ENCODE measurements at places on chromosomes 2 and 18.

- DNase-seq, result no peak
Observed at GRCh38 chr18:59268721-59269562, 4.3 kb downstream of the RAX start.

GRCh38 chr2:100198461-100199230, 56.3 kb upstream of the AFF3 start:
- no peak for DNase-seq

DNA sequence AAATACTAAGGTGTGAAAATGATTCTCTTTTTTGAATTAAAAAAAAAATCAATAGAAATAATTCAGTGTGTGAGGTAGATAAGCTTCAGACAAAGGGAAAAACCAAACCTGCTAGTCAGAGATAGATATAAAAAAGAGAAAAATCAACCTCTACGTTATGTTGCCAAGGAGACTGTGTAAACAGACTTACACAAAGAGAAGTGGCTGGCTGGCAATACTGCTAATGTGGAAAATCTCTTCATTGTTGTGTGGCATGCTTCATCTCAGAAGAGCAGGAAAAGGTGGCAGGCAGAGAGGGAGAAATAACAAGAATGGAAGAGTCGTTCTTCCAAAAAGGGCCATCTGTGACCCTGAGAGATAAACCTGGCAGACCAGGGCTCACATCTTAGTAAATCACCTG, 200.8 kb downstream of the SLC8A1 start:
- DNase-seq, result no peak

- no peak for DNase-seq
Observed at GRCh38 chr2:123528996-123529707, 495.9 kb upstream of the CNTNAP5 start.

DNA sequence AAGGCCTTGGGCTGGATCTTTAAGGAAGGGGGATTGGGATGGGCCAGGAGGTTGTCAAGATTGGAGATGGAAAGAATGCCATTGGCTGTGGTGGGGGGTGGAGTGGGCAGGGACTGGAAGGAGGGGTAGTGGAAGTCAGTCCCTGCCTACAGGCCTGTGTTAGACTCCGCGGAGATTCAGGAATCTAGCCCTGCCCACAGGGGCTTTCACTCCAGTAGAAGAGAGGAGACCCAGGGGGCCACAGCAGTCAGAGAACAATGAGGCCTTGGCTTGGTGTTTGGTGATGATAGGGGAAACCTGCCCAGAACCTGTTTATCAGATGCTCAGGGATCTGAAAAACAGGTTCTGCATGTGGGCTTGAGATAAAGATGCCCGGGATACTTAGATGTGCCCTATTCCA, 6.1 kb downstream of the STEAP3 start:
- no peak for DNase-seq

- no peak for DNase-seq
Observed at GRCh38 chr2:239895116-239895515, 130.0 kb downstream of the NDUFA10 start.

DNA sequence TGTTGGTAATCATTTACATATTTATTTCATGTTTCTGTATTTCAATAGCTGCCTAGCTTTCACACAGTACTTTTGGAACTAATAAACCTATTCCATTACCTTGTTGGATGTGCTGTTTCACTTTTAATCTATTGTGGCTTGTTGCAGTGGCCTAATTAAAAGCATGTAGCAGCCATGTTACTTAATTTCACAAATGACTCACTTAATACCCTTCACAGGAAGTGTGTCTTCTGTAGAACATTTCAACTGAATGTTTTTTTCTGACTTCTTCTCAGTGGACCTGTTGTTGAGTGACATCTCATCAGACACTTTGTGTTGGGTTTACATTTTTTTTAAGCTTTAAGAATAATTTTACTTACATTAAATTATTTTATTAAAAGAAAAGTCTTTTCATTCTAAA, 260.5 kb upstream of the THUMPD2 start:
- no peak for DNase-seq

DNA sequence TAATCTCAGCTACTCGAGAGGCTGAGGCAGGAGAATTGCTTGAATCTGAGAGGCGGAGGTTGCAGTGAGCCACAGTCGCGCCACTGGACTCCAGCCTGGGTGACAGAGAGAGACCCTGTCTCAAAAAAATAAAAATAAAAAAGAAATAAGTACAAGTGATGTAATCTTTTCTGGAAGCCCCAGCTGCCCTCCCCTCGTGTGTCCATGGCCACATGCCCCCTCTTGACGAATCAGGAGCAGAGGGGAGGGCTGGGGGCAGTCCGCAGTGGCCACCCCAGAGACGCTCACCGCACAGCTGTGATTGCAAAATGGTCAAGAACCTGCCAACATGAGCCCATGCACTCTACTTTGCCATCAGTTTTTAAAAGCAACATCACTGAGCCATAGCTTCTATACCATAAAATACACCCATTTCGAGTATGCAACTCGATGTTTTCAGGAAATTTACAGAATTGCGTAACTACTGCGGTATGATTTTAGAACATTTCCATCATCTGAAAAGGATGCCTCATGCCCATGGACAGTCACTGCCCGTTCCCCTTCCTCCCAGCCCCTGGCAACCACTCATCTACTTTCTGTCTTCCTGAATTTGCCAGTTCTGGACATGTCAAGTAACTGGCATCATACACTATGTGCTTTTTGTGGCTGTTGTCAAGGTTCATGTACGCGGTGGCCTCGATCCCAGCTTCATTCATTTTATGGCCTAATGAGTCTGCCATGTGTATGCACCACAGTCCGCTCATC, 88.1 kb downstream of the NDUFA10 start:
- DNase-seq, result no peak

GRCh38 chr2:218366621-218367414, 10.2 kb downstream of the CATIP start:
- no peak for DNase-seq

- DNase-seq, result no peak
Observed at GRCh38 chr2:149136111-149136510, 97.6 kb downstream of the LYPD6B start.

DNA sequence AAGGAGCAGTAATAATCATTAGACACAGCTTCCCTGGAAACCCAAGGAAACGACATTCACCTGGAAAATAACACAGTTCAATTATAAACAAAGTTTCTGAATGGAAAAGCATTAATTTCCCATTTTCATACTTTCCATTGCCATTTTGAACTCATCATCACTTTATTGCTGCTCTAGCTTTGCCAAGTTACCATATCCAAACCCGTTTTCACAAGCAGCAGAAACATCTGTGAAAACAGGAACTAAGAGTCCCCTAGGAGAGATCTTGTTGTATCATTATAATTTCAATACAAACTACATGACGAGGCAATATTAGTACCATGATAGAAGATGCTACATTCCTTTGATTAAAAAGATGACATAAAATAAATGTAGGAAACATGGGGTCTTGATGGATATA, 597.0 kb upstream of the NRXN1 start:
- DNase-seq, result no peak

GRCh38 chr2:27581417-27582128, 1.3 kb upstream of the ZNF512 start:
- no peak for DNase-seq

GRCh38 chr2:240600451-240600961, 14.0 kb downstream of the CAPN10 start:
- no peak for DNase-seq

GRCh38 chr2:105519516-105519915, 120.7 kb upstream of the FHL2 start:
- DNase-seq, result no peak

DNA sequence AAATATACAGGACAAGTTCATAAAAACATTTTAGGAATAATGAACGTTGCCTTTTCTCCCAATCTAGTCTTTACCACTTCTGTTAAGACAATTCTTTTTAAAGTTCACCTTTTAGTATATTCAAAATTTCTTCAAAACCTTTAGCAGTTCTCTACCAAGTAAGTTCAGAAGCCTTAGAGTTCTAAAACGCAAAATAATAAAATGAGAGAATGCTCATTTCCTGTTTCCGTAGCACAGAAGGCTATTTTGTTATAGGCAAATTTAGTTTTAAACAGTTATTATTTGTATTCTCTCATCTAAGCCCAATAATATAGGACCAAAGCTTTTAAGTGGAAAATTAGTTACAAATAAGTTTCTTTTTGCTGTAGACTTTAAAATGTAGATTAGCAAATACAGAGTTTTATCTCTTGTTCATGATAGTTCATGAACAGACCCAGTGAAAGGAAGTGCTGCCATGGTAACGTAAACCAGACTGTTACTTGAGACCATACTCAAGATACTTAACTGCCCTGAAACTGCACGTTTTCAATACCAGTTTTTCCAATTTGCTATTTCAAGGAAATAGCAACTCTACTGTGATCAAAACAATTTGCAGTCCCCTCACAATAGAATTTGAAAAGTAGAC, 173.1 kb upstream of the STON1 start:
- DNase-seq, result no peak

DNA sequence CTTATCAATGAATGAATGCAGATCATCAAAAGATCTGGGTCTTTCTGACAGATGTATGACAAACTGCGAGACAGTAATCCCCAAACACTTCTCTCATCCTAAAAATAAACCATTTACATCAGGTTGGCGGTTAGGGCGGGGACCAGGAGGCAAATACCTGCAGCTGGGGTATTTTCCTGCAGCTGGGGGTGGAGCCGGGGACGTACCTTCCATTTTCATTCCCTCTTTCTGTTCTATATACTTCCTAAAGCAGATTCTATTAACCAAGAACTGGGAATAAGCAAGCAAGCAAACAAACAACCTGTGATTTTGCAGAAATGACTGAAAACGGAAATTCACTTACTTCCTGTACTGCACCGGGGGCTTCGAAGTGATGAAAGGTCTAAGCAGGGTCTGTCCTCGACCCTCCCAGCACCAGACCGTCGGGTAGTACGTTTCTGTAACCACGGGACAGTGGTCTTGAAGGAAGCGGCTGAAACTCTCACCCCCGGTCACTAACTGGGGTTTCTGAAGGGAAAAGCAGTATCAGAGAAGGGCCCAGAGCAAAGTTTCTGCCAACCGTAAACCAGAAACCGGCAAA, 1.2 kb downstream of the ABHD3 start:
- DNase-seq, result no peak

DNA sequence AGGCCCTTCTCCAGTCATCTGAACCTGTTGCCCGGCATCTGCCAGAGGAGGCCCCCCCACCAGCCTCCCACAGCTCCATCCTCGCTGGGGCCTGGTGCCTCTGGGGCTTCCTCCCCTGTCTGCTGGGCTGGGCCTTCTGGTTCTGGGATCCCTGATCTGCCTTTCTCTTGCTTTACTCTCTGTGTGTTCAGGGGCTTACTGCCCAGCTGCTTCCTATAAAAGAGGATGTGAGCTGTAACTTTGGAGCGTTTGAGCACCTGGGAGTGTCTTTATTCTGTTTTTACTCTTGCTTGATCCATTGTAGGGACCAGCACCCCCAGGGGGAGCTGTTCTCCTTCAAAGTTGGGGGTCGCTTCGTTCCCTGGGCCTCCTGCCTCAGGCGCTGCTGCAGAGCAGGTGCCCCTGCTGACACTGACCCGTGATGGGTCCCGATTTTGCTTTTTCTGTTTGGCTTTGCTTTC, 23.1 kb upstream of the FAHD2A start:
- no peak for DNase-seq

- no peak for DNase-seq
Observed at GRCh38 chr18:34695310-34695709, 14.8 kb upstream of the DTNA start.

GRCh38 chr2:8026381-8026780, 655.5 kb upstream of the ID2 start:
- no peak for DNase-seq

DNA sequence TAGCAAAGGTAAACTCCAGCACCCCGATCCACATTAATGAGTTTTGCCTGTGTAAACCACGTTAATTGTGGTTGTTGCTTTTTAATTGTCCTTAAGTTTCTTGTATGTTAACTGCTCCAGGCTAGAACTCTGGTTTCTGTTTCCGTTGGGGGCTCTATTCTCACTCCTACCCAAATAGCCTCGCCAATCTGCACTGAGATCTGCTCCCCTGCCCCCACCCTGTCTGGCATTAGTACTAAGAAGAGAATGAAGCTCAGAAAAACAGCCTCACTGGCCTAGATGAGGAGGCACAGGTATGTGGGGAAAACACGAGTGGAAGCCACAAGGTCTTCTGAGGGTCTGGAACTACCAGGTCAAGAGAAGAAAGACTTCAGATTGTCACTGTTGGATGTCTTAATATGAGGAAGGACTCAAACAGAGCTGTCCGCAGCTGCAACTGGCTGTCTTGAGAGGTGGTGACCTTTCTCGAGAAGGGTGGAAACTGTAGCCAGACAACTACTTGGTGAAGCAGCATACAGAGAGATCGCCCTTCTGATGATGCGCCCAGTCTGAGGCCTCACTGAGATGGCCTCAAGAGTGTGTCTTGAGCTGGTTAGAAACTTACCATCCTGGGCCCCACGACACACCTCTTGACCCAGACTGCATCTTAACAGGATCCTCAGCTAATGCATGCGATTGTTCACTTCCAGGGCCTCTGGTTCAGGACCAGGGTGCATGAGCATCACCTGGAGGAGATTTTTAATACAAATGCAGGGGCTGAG, 73.1 kb downstream of the TGOLN2 start:
- no peak for DNase-seq

DNA sequence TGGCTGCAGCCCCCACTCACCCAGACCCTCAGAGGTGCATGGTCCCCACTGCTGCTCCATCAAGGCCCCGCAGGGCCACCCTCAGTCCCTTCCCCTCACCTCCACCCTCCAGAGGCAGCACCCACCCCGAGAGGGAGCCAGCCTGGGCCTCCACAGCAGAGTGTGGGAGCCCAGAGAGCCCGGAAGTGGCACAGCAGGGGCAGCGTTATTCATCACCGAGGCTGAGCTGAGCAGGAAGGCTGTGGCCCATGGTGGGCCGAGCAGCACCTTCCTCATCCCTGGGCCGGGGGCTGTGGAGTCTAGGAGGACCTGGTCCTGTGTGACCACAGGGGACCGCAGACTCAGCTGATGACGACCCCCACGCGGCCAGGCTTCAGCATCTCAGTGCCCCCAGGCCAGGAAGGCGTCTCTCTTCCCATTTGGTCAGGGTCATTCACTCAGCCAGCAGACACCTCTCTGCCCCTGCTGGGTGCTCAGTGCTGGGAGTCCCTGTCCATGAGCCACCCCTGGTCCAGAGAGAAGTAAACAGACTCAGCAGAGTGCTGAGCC, 258.1 kb downstream of the ATAD2B start:
- no peak for DNase-seq

- no peak for DNase-seq
Observed at GRCh38 chr2:160376576-160376975, 117.0 kb downstream of the RBMS1 start.

GRCh38 chr18:2412996-2413751, 158.1 kb downstream of the METTL4 start:
- DNase-seq, result no peak

DNA sequence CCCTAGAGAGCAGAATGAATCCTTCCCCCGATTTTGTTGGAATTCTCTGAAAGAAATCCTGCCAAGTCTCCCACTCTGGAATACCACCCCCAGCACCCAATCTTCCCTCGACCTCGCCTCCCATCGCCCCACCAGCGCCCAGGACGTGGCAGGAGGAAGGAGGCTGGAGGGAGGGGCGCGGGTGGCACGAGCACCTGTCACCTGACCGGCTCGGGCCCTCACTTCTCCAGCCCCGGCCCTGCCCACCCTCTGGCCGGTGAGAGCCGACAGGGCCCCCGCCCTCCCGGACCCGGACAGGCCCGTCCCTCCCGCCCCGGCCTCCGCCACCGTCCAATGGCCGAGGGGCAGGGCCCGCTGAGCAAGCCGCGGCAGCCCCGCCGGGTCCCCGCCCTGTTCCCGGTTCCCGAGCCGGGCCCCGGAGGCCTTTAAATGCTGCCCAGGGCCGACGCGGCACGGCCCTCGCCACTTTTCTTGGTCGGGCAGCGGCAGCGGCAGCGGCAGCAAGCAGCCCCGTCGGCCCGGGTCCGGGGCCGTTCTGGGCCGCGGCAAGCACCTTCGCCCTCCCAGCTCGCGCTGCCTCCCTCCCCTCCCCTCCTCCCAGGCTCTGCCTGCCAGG, at the start of gene LGALSL:
LGALSL (plus strand) TSS at position 393 of the 616 bp plus-strand sequence. CDS start 384 bp downstream, outside the sequence.
- no peak for DNase-seq

Measured in SIG-M5 (cell line).